Fibroblast of skin of left biceps (primary cell): ENCODE measurements at places on chromosomes 7 and 10.

- no peak for DNase-seq
Observed at GRCh38 chr7:22051886-22052673, 106.4 kb upstream of the CDCA7L start.

- DNase-seq, result no peak
Observed at GRCh38 chr7:130227883-130228575, 20.4 kb downstream of the SSMEM1 start.

GRCh38 chr10:113911839-113912238 is 57.4 kb downstream of the NHLRC2 start:
- no peak for DNase-seq

DNA sequence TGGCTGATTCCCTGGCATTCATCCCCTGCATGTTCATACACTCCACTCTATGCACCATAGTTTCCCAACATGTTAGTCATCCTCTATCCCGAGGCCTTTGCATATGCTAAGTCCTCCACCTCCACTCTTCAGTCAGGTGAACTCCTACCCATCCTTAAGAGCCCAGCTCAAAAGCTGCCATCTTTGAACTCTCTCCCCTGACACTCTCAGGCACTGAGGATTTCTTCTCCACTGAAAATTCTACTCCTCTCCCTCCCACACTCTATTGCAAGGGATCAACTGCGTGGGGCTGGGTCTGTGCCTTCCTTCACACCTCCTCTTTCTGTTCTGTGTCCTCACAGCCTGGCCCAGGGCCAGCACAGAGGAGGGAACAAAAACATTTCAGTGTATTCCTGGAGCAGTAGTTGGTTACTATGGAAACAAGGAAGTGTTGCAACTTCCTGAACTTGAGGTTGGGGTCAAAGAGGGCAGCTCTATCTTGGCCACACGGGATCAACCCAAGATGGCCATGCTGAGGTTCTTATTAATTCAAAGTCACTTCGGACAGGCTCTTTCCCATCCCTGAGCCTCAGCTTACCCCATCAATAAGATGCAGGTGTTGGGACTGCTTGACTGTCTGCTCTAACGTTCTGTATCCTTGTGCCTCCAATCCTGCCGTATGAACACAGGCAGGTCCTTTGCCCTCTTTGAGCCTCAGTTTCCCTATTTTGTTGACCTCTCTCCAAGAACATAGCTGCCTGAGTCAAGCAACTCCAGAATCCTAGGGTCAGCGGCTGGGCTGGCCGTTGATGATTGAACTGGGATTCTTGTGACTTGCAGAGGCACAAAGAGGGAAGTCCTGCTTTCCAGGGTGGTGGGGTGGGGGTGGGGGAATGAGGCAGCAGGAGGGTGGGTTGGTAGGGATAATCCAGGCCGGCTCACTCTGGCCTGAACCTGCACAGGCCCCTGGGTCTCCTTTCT is 15.5 kb downstream of the ZMIZ1 start:
- no peak for DNase-seq

- DNase-seq, result no peak
Observed at GRCh38 chr10:115992236-115992986, 280.6 kb downstream of the GFRA1 start.

- no peak for DNase-seq
Observed at GRCh38 chr7:82539969-82540368, 96.4 kb upstream of the CACNA2D1 start.

GRCh38 chr7:116674508-116675173 is 2.6 kb downstream of the MET start:
- DNase-seq, result no peak

DNA sequence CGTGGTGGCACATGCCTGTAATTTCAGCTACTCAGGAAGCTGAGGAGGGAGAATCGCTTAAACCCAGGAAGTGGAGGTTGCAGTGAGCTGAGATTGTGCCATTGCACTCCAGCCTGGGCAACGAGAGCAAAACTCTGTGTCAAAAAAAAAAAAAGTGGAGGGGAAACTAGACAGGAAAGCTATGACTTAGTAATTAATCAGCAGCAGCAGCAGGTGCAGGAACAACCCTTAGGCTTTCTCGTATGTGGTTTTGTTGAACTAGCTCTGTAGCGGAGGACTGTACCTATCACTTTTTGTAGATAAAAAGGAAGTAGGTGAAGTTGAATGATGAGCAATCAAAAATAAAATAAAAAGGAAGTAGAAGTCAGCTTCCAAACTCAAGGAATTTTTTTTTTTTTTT is 76.9 kb upstream of the KMT2C start:
- no peak for DNase-seq

DNA sequence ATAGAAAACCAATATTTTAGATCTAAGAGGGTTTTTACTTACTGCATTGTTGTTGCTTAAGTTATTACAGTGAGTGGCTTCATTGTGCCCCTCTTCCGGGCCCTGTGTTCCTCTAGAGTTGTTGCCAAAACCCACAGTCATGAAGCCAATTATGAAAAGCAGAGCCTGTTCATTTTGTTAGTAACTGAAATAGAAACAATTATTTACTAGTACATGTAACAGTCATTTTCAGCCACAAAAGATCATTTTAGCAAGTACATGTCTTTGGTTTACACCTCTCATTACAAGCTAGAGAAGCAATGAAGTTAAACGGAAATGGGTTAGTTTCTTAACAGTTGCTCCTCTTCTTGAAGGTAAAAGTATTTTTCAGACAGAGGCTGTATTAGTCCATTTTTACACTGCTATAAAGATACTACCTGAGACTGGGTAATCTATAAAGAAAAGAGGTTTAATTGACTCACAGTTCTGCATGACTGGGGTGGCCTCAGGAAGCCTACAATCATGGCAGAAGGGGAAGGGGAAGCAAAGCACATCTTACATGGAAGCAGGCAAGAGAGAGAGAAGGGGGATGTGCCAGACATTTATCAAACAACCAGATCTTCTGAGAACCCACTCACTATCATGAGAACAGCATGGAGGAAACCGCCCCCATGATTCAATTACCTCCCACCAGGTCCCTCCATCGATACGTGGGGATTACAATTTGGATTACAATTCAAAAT is 380.5 kb downstream of the SFMBT2 start:
- DNase-seq, result no peak

DNA sequence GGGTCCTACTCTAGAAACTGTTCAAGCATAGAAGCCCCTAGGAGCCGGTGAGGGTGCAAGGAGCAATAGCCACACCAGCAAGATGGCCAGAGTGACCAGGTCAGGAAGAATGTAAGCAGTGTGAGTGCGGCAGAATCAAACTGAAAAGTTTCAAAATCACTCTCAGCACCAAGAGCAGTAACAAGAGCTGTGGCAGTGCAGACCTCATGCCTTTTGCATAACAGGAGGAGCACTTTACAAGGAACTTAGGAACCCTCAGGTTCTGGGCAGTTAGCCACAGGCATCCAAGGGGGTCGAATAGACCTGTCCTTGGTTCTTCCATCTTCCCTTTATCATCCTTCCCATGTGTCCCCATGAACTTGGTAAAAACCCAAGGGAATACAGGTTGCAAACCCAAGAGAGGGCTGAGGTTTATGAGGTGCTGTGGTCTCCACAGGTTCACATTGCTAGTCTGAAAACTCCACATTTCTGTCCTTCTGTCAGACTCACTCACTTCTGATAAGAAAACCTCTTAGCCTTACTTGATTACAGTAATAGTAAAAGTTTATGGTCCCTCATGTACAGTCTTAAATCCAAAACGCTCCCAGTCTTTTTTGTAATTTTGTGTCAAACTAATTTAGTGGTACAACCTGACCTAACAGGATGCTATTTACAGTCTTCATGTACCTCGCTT is 78.4 kb downstream of the PON1 start:
- no peak for DNase-seq

GRCh38 chr10:70619271-70620019 is 16.9 kb upstream of the PRF1 start:
- DNase-seq, result no peak

- no peak for DNase-seq
Observed at GRCh38 chr10:11578802-11579255, 32.6 kb downstream of the USP6NL start.

GRCh38 chr10:89217057-89217990 is 10.2 kb upstream of the CH25H start:
- no peak for DNase-seq

GRCh38 chr7:39094731-39095130 is 117.0 kb downstream of the POU6F2 start:
- no peak for DNase-seq

GRCh38 chr10:79178614-79179163 is 109.9 kb downstream of the ZMIZ1 start:
- peak; percentile 75 for DNase-seq

- peak; percentile 15 for DNase-seq
Observed at GRCh38 chr10:46228563-46229071, 58.2 kb upstream of the ANTXRL start.

DNA sequence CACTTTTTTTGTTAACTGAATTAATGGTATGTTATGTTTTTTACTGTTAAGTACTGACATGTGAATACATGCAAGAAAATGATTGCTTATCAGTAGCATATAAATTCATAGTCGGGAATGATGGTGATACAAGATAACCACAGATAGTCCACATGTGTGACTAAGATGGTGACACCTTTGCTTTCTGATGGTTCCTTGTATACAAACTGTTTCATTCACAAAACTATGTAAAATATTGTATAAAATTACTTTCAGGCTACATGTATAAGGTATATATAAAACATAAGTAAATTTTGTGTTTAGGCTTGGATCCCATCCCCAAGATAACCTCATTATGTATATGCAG is 10.0 kb downstream of the CISD1 start:
- DNase-seq, result no peak

GRCh38 chr7:47394216-47394615 is 187.7 kb downstream of the TNS3 start:
- DNase-seq, result no peak

DNA sequence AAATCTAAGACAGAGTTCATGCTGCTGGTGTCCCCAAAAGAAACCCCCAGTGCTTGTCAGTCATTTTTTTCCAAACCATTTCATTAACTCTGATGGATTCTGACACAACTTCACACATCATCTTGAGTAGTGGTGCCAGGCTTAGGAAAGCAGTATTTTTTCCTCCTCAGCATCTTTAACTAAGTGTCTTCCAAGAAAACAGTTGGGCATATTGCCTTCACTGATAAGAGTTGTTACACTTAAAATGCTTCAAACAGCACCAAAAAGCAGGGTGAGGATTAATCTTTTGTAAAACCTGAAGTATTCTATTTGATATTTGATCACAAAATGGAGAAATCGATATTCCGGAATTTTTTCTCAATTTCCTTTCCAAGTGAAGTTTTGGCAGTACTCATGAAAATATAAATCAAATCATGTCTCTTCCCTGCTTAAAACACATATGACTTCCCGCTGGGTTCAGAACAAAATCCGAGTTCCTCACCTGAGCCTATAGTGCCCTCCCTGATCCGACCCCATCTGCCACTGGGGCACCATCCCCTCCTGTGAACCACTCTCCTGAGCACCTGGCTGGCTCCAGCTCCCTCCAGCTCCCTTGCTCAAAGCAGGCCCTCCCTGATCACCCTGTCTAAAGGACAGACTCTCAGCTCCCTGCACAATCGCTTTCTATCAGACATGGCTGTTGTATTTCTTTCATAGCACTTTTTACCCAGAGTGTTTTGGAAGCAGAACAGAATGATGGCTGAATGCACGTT is 61.6 kb downstream of the CYTH3 start:
- no peak for DNase-seq

GRCh38 chr7:6530626-6531491 is 20.4 kb downstream of the GRID2IP start:
- DNase-seq, result no peak

- no peak for DNase-seq
Observed at GRCh38 chr10:60390224-60390626, 550 bp upstream of the ANK3 start.

DNA sequence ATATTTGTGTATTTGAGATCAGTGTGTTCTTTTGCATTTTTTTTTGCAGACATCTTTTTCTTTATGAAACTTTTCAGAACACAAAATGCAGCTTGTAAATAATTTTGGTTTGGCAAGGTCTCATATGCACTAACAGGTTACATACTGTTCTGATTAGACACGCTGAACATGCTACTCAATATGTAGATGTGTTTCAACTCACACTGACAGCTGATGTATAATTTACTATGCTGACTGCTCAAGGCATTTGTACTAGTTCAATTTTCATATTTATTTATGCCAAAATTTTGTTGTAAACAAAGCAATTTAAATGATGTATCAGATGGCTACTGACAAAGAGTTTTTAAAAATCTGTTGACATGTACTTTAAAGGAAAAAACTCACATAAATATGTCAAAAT is 123.8 kb downstream of the TFEC start:
- no peak for DNase-seq

DNA sequence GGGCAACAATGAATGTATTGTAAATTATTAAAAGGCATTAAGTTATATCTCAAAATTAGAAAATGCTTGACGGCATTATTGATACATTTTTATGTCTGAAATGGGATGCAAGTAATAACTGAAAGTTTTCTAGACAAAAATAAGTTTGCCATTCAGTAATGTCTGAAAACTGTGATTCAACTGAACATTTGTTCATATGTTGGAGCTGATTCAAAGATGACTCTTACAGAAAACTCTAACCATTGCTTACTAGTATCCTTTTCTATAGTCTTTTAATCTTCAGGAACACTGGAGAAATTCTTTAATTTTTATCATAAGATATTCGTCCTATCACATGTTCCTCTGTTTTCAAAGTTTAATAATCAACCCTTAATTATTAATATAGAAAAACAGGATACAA is 71.1 kb upstream of the TFEC start:
- DNase-seq, result peak; percentile 6

DNA sequence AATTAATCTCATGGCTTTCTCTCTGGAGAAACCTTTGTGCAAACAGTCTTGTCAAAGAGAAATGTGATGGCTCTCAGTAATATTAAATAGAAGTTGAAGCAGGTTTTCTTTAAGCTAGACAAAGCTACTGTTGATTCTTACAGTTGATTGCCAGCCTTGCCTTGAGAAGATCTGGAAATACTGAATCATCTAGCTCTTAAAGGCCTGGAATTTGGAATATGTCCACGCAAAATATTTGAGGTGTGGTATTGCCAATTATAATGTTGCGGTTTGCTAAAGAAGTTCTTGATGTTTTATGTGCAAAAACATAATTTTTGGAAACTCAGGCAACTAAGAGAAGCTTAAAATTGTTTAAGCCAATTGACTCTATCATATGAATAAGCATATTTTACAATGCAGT is 371.9 kb downstream of the PHF14 start:
- DNase-seq, result peak; percentile 23

DNA sequence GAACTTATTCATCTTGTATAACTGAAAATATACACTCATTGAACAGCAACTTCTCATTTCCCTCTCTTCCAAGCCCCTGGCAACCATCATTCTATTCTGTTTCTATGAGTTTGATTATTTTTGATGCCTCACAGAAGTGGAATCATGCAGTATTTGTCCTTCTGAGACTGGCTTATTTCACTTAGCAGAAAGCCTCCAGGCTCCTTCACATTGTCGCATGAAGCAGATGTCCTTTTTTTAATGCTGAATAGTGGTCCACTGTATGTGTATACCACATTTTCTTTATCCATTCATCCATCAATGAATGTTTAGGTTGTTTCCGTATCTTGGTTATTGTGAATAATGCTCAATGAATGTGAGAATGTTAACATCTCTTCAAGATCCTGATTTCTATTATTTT is 238.2 kb upstream of the KLF14 start:
- no peak for DNase-seq

GRCh38 chr7:140060243-140060630 is 2.5 kb downstream of the PARP12 start:
- DNase-seq, result no peak

GRCh38 chr10:44316187-44316921 is 68.5 kb downstream of the CXCL12 start:
- no peak for DNase-seq

GRCh38 chr7:47376991-47377616 is 204.8 kb downstream of the TNS3 start:
- DNase-seq, result no peak
